Activated CD8-positive, alpha-beta memory T cell treated with anti-CD3 and anti-CD28 coated beads for 1 hour (primary cell): ENCODE measurements at places on chromosomes 5 and 9.

GRCh38 chr5:146009020-146009419 is 72.6 kb downstream of the SH3RF2 start:
- DNase-seq, result no peak

DNA sequence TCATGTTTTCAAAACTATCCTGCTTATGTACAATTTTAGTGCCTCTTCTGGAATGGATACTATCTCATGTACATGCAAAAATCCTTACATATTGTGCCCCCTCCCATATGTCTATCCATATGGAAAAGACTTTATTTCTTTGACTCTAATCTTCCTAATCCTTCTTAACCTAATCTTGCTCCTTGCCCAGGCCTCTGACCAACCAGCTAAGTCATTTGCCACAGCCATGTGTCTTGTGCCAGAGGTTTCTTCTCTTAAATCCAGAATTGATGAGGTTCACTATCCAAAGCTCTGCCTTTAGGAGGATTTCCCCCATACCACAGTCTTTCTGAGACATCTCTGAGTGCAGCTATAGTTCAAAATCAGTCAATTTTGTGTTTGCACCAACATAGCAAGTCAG is 68.9 kb upstream of the RNF180 start:
- DNase-seq, result no peak

DNA sequence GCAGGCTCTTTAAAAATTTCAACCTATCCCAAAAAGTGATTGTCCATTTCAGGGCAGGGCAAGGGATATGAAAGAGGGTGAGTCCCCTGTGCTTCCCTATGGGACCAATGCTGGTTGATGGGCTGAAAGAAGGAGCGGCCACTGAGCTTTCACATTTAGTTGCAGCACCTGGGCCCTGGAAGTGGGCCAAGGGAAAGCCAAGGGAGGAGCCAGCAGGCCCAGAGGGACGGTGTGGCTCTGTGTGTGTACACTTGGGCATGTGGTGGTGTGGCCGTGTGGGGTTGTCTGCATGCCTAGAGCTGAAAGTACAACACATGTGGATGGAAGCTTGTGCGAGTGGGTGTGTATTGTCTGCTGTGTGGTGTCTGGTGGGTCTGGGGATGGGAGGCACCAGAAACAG is 14.0 kb upstream of the PSMD5 start:
- DNase-seq, result no peak

- no peak for DNase-seq
Measured at GRCh38 chr5:40374853-40375252, 304.9 kb upstream of the PTGER4 start.

DNA sequence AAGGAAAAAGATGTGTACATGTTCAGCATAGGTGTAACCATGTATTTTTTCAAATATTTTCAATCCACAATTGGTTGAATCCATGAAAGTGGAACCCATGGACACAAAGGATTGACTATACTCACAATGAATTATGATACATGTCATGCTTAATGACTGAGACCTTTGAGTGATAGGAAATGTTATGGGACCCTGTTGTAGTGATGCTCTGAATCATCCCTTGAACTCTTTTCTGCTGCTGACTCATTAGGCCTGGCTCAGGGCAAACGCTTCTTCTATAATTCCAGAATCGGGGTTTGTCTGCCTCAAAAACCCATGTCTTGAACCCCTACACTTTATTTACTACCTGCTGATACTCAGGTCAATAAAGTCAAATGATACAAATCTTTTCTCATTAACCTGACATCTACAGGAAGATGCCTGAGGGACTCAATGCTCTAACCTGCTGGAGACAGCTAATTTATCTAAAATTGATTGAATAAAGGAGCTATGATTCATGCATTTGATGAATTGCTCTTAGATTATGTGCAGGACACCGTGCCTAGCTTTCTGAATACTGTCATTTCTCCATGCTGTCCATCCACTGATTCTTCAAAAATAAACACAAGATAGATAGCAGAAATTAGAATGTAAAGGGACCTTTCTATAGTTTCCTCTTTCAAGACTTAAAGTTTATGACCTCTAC is 260.1 kb downstream of the PRELID2 start:
- no peak for DNase-seq
